Renal cortex interstitium (tissue), 15 donors: ENCODE measurements at places on chromosomes 5 and 9.

GRCh38 chr9:134252084-134252830, 74.0 kb upstream of the RXRA start:
- no peak for DNase-seq

DNA sequence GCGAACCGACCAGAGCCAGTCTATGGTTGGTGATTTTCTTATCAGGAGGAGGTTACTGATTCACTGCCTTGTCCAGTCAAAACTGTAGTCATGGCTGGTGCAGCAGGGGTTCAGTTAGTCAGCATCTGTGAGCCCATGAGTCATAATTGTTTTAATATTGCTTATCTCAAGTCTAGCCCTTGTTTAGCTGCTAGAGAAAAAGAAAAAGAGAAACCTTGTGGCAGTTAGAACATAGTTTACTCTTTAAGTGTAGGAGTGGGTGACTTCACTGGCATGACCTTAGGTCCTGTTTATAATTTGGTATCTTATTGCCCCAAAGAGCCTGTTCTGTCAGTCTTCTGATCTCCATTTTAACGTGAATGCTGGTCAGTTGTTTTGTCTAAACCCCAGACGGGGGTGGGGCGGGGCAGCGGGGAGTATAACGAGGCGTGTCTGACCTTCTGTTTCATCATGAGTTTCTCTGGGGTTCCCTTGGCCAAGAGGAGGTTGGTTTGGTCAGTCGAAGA, 76.9 kb upstream of the NFIL3 start:
- DNase-seq = no peak

- no peak for DNase-seq
These were observed 60.5 kb downstream of the PCSK5 start for GRCh38 chr9:75950998-75951397.

GRCh38 chr5:6576861-6577501, 55.9 kb downstream of the NSUN2 start:
- DNase-seq = no peak

- DNase-seq = no peak
These were observed 4.1 kb upstream of the CCDC69 start for GRCh38 chr5:151227918-151228447.

DNA sequence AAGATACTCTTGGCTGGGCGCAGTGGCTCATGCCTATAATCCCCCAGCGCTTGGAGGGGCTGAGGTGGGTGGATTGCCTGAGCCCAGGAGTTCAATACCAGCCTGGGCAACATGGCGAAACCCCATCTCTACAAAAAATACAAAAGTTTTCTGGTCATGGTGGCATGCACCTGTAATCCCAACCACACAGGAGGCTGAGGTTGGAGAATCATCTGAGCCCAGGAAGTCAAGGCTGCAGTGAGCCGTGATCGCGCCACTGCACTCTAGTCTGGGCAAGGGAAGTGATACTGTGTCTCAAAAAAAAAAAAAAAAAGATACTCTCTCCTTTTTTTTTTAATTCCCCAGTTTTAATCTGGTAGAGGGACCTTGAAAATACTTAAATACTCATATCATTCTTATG, 15.0 kb downstream of the ANKRD33B start:
- DNase-seq = no peak

DNA sequence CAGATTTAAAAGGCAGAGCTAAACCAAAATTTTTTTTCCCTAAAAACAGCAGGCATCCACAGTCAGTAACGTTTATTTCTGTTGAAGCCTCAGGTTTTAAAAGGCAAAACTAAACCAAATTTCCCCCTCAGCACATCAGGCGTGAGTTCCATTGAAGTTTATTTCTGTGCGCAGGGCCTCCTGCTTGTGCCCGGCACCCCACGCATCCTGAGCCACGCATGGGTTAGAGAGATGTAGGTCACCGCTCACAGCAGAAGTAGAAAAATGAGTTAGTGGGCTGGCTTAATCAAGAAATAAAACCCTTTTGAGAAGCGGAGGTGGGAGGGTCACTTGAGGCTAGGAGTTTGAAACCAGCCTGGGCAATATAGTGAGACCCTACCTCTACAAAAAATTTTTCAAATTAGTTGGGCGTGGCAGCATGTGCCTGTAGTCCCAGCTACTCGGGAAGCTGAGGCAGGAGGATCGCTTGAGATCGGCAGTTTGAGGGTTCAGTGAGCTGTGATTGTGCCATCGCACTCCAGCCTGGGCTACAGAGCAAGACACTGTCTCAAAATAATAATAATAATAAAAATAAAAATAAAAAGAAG, 75.6 kb upstream of the SPIN1 start:
- DNase-seq = no peak

DNA sequence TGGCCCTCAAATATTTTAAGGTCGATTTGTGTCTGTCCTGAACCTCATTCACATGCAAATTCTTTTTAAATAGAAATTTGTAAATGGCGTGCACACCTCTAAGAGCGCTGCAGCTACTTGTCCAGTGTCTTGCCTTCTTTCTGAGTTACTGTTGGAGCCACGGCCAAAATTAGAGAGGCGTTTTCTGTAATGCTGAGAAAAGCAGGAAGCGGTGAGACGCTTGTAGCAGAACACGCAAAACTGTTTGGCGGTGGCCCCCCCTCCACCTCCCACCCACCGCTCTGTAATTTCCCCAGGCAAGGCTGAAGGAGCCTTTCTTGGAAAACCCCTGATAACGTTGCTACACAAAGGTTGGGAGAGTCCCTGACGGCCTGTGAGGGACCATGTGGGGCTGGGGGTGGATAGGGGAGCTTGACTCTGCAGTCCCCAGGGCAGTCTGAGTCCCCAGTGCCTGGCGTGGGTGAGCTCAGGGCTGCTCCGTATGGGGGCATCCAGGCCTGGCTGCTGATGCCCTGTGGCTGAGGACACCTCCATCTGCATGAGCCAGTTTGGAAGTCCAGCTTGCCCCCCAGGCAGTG, 96.5 kb downstream of the GADD45G start:
- no peak for DNase-seq

- no peak for DNase-seq
These were observed 12.7 kb downstream of the CSF2 start for GRCh38 chr5:132086277-132086794.

GRCh38 chr5:117082977-117083376, 508.4 kb upstream of the SEMA6A start:
- no peak for DNase-seq

DNA sequence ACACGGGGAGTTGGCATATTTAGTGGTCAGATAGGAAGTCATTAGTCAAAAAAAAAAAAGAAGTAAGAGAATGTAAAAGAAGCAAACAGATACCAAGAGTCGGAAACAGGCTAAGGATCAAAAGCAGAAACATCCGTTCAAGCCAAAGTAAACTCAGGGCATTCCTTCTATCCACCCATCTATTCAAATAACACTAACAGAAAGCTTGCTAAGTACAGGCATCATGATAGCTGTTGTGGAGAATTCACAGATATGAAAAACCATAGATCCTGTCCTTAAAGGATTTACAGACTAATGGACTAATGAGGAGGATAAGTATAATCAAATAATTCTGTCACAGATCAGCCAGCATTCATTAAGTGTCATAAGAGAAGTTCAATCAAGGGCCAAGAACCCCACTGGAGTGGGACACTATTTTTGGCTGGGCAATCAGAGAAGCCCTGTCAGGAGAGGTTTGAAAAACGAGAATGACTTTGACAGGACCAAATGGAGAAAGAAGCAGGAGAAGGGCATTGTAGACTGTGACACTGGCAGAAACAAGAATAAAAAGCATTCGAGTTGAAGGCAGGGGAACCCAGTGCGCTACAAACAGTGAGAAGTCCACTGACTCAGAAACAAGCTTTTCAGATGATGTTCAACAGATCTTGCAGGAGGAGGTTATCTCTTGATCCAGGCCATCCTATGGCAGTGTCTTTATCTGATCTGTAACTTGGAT, 154.2 kb upstream of the TSLP start:
- DNase-seq = no peak

- no peak for DNase-seq
These were observed 58.7 kb upstream of the FCN1 start for GRCh38 chr9:134976403-134976802.

DNA sequence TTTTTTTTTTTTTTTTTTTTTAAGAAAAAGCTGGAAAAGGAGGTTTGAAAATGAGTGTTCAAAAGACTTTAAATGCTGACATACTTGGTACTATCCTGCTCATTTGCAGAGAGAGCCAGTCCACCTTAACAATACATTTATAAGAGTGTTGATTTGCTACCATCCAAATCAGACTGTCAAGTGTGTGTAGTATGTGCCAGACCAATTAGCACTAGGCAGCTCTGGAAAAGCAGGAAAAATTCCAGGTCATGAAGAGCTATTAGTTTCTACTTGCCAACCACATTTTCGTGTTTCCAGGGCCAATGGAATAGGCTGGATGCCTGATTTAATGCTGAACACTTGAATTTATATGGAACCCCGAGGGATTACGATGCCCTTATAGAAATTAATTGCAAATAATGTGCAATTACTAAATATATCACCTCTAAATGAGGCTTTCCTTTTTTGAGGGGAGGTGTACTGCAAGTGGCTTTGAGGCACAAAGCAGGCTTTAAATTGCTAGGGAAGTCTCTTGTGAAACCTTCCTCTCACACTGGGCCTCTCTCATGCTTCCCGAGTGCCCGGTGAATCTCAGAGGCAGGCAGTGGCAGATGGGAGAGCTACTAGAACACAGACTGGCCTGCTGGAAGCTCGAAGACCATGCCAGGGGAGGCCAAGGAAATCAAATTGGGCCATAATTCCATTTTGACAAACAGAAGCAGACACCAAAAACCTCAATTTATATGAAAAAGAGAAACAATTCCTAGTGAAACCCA, 178.7 kb downstream of the PPP2R2B start:
- no peak for DNase-seq
